ENCODE measurements at places on chromosomes 7 and 10.

DNA sequence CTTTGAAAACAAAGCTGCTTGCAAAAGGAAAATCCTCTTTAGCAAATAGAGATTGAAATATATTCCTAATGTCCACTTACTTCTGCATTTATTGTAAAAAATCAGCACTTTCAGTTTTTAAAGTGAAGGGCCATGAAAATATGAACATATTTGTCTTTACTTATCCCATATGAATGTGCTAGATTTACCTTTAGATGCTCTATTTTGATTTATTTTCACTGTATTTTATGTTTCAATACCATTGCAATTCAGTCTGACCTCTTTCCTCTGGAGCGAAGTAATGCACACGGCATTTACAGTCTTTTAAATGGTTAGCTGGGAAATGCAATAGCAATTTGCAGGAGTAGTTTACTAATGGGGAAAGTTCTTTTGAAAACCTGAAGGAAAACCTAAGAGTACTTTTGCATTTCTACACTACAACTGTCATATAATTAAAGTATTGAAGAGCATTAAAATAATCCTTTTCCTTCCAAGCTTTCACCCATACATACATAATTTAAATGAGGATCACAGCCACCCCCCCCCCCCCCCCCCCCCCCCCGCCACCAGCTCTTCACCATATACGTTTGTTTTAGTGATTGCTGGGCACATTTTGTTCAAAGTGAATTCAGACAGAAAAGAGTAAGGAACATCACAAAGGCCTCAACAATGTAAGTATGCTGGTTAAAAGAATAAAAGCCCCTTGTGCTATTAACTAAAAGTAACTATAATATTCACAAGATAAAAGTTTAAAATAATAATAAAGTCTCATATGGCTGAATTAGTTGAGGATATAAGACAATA lies 3.5 kb downstream of the SKIDA1 start:
- no peak for DNase-seq

DNA sequence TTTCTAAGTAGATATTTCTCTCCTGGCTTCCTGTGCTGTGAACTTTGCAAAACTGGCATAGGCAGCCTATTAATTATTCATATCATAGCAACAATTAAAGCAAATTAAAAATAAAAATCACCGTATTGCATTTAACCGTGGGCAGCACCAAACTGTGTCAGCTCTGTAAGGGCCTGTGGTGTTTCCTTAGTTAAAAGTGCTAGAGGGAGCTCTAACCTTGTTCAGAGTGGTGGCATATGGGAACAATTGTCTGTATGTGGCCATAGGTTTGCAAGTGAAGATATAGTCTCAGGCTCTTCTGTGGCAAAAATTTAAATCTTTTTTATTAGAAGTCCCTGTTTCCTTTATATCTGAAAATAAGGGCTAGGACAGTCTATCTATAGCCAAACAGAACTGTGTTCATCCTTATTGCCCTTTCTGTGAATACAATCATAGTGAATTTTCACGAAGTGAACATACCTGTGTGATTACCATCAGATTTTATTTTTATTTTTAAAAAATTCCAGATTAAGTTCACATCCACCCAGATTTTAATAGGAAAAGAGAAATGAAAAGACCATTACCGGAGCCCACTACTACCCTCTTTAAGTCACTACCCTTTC lies 92.6 kb downstream of the POLL start:
- no peak for DNase-seq

GRCh38 chr10:21157664-21158063 lies 260.6 kb upstream of the NEBL start:
- DNase-seq = no peak

- no peak for DNase-seq
Observed at GRCh38 chr10:4684434-4684833, 141.6 kb upstream of the AKR1E2 start.

DNA sequence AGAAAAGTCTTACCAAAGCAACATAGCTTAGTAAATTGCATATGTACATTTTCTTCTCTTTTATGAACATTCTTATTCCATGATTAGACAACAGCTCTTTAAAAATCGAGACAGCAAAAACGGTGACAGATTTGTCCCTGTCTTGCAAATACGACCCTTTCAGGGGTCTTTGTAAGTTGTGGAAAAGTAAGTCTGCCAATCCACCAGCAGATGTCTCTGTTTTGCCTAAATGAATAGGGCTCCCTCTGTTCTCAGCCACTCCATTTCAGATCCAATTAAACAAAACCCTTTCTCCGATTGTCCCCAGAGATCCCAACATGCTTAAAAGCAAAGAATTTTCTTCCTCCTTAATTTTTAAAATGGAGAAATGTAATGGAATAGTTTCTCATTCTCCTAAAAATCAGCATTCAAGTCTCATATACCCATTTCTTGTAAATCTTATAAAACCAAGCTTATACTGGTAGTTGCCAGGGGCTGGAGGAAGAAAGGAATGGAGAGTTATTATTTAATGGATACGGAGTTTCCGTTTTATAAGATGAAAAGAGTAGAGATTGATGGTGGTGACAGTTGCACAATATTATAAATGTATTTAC lies 61.0 kb upstream of the NFE2L3 start:
- no peak for DNase-seq

DNA sequence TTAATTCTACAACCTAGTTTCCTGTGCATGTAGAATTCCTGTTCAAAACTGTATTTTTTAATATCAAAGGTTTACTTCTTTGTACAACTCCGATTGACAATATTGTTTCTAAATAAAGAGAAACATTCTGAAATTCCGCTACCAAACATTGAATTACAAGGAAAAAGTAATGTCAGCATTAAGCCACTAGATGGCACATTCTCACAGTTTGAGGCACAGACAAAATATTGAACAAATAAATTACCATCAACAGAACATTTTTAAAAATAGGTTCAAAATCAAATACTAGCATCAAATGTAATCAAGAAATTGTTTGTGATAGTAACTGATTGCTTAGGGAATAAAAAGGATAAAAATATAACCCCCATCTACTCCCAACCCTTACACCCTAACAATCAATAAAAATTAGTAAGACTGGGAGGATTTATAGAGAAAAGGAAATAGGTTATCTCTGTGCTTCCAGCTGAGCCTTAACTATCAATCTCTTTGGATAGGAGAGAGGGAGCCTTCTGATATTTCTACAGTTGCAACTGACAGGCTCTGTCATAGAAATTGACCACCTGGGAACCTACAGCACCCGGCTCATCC lies 86.6 kb upstream of the C7orf33 start:
- DNase-seq = no peak

DNA sequence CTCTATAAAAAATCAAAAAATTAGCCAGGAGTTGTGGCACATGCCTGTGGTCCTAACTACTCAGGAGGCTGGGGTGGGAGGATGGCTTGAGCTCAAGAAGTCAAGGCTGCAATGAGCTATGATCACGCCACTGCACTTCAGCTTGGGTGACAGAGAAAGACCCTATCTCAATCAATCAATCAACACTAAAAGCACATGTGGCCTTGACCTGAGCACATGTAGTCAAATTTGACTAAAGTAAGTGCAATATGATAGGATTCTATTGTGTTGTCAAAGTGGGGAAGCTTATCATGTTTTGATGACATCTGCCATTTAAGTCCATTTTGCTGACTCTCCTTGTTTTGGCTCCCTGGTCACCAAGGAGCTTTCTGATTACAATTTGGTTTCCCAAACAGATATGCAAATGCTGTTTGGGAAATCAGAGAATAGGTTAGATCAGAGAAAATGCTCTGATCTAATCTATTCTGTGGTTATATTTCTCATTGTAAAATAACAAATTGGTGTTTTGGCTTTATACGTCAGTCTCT lies 43.8 kb upstream of the ATOH7 start:
- no peak for DNase-seq

- peak; percentile 69 for DNase-seq
Observed at GRCh38 chr7:76047811-76048667, at the start of the genes MDH2 and STYXL1. TSS of gene MDH2 (plus strand) at chr7:76048106. CDS start at chr7:76048161, 55 bp downstream. TSS of gene STYXL1 (minus strand) at chr7:76048000. CDS start at chr7:76030523, 17,477 bp downstream.

DNA sequence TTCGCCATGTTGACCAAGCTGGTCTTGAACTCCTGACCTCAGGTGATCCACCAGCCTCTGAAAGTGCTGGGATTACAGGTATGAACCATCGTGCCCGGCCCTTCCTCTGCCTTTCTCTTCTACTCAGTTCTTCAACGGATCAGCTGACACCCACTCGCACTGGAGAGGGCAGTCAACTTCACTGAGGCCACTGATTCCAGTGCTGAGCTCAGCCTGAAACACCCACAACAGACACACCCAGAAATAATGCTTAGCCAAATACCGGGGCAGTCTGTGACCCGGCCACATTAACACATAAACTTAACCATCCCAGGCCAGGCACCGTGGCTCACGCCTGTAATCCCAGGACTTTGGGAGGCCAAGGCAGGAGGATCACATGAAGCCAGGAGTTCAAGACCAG lies 119.3 kb upstream of the CHST15 start:
- no peak for DNase-seq

DNA sequence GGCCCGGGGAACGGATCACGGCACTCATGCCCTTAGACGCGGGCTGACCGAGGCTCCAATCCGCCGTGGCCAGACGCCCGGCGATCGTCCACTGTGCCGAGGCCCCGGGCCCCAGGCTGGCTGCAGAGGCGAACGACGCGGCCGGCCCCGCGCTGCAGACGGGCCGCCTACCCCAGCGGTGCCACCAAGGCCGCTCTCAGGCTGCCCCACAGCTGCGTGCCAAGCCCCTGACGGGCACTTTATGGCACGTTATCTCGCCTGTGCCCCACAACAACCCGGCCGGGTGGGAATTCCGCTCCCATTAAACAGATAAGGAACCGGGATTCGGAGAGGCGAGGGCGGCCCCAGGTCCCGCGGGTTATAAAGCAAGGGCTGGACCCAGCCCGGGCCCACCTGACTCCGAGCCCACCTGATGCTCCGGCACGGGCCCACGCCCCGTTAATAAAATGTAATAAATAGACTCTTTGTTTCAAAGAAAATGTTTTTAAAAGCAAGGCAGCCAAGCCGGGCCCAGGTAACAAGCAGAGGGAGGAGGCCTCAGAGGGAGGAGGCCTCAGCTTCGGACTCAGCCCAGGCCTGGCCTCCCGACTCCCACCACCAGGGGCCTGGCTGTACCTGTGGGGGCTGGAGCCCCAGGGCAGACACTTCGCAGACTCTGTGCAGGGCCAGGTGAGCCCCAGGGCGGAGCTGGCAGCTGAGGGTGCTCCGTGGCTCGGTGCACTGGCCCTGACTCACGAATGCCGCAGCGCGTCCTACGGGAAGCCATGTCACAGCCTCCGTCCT lies 79.7 kb downstream of the FOXL3 start:
- DNase-seq = no peak

DNA sequence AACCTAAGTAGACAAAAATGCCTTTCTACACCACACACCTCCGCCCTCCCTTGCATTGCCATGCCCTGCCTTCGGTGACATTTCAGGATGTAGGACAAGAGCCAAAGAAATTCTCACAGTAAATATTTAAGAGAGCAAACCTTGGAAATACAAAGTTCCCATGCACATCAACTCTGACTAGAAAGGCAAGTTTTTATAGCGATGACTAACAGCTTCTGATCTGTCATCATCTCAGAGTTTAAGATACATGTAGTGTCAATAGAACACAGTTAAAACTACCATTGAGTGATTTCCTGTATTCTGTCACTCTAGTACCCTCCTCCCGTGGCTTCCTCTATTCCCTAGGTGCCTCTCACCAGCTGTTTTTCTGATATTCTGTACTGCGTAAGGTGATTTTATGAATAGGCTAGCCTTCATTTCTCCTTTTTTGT lies 20.7 kb downstream of the SLC16A9 start:
- no peak for DNase-seq

- DNase-seq = no peak
Observed at GRCh38 chr10:18238870-18239485, 98.8 kb downstream of the CACNB2 start.

GRCh38 chr7:152336754-152337368 lies 98.9 kb downstream of the KMT2C start:
- DNase-seq = no peak

GRCh38 chr7:110947408-110947807 lies 143.5 kb upstream of the LRRN3 start:
- DNase-seq = no peak

- DNase-seq = no peak
Observed at GRCh38 chr7:94439893-94440381, 45.2 kb downstream of the COL1A2 start.

DNA sequence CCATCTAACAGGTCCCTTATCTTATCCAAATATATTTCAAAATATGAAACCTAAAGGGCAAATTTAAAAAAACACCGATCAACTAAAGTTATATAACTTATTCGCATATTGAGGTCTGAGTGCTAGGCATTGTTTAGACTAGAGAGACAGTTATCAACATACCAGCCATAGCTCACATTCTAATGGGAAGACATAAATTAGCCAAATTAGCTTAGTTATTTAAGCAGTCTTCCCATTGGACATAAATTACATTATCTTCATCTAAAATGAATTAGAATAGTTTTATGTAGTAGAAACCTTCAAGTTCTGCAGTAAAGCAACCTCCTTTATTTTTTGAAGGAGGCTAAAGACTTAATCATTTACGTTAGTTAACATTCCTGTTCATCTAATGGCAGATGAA lies 17.4 kb downstream of the KIF5B start:
- no peak for DNase-seq

- DNase-seq = no peak
Observed at GRCh38 chr10:88456730-88457129, 126.4 kb downstream of the RNLS start.

- no peak for DNase-seq
Observed at GRCh38 chr7:93043385-93043985, 74.3 kb downstream of the SAMD9 start.

DNA sequence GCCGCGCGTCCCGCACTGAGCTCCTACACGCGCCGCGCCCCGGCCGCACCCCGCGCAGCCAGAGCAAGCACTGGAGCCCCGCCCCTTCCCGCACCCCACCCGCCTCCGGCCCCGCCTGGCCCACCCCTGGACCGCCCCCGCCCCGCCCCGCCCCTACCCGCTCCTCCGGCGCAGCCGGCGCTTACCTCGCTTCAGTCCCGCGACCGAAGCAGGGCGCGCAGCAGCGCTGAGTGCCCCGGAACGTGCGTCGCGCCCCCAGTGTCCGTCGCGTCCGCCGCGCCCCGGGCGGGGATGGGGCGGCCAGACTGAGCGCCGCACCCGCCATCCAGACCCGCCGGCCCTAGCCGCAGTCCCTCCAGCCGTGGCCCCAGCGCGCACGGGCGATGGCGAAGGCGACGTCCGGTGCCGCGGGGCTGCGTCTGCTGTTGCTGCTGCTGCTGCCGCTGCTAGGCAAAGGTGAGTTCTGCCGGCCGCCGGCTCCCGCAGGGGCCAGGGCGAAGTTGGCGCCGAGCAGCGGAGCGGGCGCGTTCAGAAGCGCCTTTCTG lies at the start of gene RET:
Gene RET, plus strand, starts transcription at position 194 of the 545 bp plus-strand sequence. Its CDS starts 190 bp downstream, at position 384.
- no peak for DNase-seq

- DNase-seq = no peak
Observed at GRCh38 chr7:27128034-27128433, 2.5 kb downstream of the HOXA4 start.

GRCh38 chr10:88156341-88156740 lies 292.9 kb downstream of the PTEN start:
- no peak for DNase-seq

DNA sequence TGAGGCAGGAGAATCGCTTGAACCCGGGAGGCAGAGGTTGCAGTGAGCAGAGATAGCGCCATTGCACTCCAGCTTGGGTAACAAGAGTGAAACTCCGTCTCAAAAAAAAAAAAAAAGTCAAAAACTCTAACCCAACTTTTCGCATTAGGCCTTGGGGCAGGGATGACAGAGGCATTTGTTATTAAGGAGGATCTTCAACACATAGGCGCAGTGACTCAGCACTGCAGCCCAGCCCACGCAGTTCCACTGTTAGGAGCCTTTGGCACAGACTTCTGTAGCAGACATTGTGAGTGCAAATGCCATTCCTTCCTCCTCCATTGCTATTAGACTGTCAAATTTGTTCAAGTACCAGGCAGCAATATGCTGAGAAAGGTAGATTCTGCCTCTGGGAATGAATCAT lies 43.1 kb upstream of the KLHL7 start:
- no peak for DNase-seq

GRCh38 chr7:111750878-111751277 lies 188.6 kb upstream of the IMMP2L start:
- DNase-seq = no peak

All from activated CD4-positive, CD25-positive, alpha-beta regulatory T cell (primary cell).